ENCODE measurements at places on chromosomes 5 and 9.
A peak's percentile ranks its signal among the peaks of the same experiment; 100 is the strongest.

DNA sequence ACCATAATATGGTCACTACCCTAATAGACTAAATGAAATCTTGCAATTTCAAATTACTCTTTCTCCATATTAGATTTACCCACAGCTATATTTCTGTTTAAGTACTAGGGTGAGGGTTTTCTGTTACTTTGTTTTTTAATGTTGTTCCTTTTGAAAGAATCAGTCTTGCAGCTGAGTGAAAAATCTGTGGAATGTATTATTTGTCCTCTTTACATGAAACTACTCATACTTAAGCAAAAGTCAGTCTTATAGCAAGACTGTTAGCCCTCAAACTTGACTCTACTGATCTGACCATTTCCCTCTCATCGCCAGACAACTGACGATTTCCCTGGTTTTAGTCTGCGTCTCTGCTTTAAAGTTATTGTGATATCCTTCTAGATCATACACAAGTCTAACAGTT, 84.0 kb downstream of the PIK3R1 start:
- no peak for DNase-seq

DNA sequence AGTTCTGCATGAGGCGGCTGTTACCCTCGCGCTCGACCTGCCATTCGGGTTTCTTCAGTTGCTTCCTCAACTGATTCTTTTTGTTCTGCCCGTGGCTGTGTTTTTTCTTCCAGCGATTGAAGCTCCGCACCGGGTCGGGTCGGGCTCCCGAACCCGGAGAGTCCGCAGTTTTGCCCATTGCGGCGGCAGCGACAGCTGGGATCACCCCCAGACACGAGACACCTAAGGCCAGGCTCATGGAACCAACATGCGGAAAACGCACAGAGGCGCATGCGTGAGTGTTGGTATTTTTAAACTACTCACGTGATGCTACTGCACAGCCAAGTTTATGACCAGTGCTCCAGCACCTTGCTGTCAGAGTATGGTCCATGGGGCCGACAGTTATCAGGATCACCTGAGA, 100.0 kb downstream of the SPATA31D1 start:
- DNase-seq, result no peak

GRCh38 chr5:79205965-79206364, 30.0 kb upstream of the JMY start:
- DNase-seq, result no peak

- DNase-seq, result no peak
Observed at GRCh38 chr9:85876628-85877027, 64.3 kb upstream of the NAA35 start.

DNA sequence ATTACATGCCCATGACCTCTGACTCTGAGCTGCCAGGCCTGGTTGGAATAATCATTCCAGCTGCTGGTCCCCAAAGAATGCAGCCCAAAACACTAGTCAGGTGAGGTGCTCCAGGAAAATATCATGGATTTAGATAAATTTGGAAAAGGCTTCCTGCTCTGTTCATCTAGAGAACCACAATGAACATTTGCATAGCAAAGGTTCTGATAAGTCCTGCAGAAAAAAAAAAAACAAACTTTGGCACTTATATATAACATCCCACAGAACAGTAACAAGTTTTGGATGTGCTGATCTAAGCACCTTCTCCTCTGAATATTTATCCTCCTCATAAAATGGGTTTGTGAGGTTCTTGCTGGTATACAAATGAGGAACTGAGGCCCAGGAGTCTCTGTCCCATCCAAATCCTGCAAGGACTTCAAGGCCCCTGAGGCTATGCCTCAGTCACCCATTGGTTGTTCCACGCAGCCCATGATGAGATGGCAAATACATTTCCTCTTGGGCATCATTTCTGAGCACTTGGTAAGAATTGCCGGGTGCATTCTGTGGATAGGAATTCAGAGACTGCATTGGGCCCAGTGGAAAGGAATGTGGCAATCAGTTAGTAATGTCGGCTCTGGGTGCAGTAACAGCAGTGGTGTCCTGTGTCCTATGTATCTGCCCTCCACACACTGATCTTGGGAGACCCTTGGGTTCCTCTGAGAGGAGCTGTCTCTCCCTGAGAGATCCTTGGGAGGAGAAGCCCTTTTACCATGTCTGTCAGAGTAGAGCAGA, 73.4 kb upstream of the ASS1 start:
- DNase-seq, result no peak

- no peak for DNase-seq
Observed at GRCh38 chr9:109652971-109653370, 127.0 kb upstream of the PALM2AKAP2 start.

GRCh38 chr9:135299651-135300345, 179.8 kb upstream of the PPP1R26 start:
- no peak for DNase-seq

GRCh38 chr9:126397056-126397455, 70.4 kb downstream of the MVB12B start:
- DNase-seq, result no peak

- no peak for DNase-seq
Observed at GRCh38 chr9:69334317-69334716, 9.3 kb downstream of the ENTREP1 start.

DNA sequence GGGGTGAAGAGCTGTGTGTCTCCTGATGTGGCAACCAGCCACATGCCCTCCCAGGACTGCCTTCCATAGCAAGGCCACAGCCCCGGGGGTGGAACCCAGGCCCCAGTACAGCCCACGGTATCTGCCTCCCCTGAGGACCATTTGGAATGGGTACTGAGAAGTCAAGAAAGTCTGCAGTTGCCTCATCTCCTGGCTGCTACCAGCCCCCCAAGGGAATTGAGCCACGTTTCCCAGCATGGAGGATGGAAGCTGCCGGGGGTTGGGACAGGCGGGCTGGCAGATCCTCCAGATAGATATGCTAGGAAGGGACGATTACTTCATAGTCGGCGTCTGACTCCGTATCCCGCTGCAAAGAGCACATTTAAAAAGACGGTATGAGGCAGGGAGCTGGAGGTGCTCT, 5.5 kb upstream of the DMRT2 start:
- no peak for DNase-seq

DNA sequence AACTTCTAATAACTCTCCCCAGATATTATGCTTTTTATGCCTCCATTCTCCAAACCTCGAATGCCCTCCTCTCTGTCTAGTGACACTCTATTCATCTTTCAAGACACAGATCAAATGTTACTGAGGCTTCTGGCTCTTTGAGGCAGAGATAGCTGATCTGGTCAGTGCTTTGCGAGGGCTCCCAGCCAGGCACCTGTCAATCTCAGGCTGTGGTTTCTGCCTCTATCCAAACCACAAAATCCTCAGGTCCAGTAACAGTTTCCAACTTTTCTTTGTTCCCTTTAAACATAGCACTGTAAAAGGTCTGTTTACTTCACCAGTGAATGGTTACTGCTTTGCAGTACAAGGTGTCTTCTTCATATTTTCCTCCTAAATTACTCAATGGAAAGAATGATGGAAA, 11.5 kb upstream of the STK32A start:
- DNase-seq, result no peak

DNA sequence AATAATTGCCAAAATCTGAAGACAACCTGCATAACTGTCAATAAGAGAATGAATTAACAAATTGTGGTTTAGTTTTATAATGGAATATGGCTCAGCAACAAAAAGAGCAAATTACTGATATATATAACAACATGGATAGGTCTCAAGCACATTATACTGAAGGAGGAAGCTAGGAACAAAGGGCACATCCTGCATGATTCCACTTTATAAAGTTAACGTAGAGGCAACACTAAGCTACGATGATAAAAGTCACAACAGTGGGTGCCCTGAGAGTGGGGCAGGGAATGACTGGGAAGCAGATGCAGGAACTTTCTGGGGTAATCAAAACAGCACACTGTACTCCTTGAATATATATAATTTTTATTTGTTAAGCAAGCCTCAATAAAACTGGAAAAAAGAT, 165.2 kb downstream of the RMI1 start:
- no peak for DNase-seq

DNA sequence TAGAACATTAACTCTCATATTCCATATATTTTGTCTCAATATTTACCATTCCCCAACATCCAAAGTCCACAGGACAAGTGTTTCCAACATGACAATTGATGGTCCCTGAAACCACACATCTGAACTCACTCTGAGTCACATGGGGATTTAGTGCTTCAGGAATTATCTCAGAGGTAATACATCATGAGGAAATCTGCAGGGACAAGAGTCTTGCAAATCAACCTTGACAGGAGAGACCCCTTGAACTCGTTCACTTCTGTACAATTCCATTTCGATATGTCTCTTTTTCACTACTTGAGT, 119.7 kb upstream of the ABCA1 start:
- no peak for DNase-seq

GRCh38 chr9:90249094-90249493, 393.5 kb downstream of the DIRAS2 start:
- DNase-seq, result no peak

GRCh38 chr5:170720984-170721383, 62.5 kb upstream of the GABRP start:
- DNase-seq, result no peak

GRCh38 chr9:69253057-69253456, 72.0 kb upstream of the ENTREP1 start:
- DNase-seq, result no peak

DNA sequence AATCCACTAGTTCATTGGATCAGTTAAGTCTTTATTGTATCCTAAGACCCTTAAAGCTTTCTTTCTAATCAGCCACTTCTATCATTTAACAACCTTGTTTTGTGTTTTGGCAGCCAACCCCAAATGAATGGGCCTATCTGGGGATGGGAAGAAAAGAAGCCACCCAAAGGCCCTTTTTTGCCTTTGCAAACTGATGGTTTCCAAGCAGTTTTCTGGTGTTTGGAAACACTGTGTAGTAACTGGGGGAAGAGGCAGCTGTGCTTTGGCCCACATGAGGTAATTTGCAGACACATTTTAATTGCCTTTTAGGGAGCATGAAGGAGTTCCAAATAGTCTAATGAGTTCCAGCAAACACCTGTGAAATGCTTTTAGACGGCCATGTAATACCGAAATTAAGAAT, 1751.3 kb upstream of the WWC1 start:
- DNase-seq, result no peak

DNA sequence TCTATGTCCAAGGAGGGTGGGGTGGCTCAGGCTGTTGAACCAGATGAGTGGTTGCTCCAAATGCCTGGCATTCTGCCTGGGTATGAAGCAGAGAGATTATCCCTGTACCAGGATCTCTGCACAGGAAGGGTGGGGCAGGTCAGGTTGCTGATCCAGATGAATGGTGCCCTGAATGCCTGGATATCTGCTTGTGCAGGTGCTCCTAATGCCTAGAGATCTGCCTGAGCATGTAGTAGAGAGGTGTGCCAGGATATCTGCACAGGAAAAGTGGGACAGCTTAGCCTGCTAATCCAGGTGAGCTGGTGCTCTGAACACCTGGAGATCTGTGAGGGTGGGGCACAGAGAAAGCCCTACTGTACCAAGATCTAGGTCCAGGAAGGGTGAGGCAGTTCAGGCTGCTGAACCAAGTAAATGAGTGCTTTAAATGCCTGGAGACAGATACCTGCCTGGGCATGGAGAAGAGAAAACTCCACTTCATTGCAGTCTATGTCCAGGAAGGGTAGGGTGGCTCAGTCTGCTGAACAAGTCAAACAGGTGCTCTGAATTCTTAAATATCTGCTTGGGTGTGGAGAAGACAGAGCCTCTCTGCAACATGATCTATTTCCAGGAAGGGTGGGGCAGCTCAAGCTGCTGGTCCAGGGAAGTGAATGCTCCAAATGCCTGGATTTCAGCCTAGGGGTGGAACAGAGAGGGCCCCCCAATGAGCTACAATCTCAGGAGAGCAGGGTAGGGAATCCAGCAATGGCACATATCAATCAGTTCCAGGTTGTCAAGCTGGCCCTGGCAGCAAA, 189.4 kb upstream of the DMRTA1 start:
- no peak for DNase-seq

DNA sequence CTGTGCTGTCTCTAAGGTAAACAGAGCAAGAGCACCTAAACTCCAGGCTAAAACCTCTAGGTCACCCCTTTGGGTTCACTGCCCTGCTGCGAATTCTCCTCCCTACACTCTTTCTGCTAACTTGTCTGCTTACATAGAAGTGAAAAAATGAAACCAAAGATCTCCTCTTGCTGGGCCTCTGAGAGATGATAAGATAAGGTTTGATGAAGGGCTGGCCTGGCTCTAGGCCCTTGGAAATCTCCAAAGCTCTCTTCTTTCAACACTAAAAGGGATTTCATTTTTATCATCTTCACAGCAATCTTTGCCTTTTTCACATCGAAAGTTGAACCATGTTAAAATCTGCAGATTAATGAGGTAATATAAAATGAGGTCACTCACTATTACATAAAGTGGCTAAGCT, 450.8 kb upstream of the TLE4 start:
- DNase-seq, result no peak

- DNase-seq, result no peak
Observed at GRCh38 chr9:32627394-32627954, 8.0 kb downstream of the TAF1L start.

- DNase-seq, result no peak
Observed at GRCh38 chr5:130885027-130885426, 280.0 kb downstream of the HINT1 start.

- no peak for DNase-seq
Observed at GRCh38 chr9:112535811-112536210, 49.2 kb downstream of the KIAA1958 start.

DNA sequence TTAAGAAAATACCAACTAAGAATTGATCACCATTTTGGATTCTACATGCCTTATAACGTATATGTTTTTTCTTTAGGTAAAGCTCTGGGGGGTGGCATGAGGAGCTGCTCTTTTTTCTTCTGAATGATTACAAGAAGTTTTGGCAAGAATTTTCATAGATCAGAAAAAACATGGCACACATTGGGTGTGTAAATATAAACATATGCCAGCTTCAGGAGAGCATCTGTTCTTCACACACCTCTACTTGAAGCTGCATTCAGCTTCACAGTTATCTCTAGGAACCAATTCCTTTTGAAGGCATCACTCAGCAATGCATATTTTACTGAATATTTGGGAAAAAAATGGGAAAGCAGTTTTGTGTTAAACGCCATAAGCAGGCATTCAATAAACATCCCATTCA, 122.7 kb upstream of the GHR start:
- DNase-seq, result no peak

DNA sequence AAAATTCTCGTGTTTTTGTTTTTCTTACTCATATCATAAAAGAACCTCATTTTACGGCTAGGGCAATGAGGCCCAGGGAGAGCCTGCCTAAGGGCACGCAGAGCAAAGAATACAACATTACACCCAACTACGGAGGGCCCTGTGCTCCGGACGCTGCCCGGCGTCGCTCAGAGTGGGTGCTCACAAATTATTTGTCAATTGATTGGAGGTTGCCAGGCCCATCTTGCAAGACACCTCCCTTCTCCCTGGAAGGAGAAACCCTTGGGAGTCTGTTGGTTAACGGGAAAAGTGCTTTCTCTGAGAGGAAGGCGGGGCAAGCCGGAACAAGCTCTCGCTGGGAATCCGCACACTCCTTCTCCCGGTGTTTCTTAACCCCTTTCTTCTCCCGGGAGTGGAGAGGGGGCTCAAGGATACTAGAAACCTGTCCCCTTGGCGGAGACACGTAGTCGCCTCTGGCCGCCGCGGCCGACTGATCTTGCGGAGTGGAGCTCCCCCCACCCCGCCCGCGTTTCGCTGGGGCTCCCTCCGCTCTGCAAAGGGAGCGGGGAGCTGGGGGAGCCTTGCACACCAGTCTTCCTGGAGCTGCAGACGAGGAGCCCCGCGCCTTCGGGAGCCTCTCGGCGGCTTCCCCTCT, 599.3 kb upstream of the SGCD start:
- DNase-seq, result peak; percentile 14
